ENCODE measurements at places on chromosomes 1 and 21. TPM values are rescaled to one million over a fixed set of nuclear protein-coding genes. Genes with fewer than 3 reads are reported as not detected.
A peak's percentile ranks its signal among the peaks of the same experiment; 100 is the strongest.

The EFHD2 gene
- total RNA-seq, result 37.8 TPM

The CASQ2 gene
- 58.3 TPM for total RNA-seq

The IFI44 gene
- 23.0 TPM for total RNA-seq

The SUMO3 gene
- 60.1 TPM for total RNA-seq

The EXOC8 gene
- total RNA-seq, result 11.6 TPM

The SFPQ gene
- total RNA-seq, result 194 TPM

The CLCNKA gene
- 1.1 TPM for total RNA-seq

DNA sequence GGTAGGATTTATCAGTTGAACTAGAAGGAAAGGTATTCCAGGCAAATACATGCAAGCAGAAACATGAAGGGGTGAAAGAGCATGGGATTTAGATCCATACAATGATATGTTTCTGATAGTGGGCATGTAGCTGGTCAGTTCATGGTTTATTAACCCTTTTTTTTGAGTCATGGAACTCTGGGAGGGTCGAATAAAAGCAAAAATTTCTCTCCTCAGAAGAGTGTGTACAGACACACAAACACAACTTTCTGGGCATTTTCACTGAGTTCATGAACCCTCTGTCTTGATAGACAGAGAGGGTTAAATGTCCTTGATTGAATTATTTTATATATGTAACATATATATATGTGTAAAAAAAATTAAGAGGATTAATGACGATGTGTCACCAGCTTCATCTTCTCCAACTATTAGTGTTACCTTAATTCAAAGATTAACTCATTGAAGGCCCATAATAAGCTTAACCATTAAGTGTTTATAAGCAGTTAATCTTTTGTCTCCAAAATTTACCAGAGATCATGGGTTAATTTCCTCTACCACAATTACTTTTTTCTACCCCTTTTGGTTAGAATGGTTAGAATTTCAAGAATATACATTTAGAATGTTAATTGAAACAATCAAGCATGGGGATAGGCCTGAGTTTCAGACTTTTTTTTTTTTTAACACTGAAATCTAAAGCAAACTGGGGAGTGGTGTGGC is 4.6 kb downstream of the JUN start:
- DNase-seq, result no peak

DNA sequence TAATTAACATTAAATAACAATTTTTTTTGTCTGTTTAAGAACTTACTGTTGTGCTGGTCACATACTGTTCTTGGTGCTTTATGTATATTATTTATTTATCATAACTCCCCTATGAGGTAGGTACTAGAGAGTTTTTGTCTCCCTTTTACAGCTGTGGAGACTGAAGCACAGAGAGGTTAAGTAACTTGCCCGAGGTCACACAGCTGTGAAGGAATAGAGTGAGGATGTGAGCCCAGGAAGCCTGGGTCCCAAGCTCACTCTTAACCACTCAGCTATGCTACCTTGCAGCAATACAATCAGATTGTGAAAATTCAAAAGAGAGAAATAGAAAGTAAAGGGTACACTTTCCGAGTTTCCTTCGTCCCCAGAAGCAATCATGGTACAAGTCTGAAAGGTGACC is 35.6 kb upstream of the FHAD1 start:
- no peak for DNase-seq

DNA sequence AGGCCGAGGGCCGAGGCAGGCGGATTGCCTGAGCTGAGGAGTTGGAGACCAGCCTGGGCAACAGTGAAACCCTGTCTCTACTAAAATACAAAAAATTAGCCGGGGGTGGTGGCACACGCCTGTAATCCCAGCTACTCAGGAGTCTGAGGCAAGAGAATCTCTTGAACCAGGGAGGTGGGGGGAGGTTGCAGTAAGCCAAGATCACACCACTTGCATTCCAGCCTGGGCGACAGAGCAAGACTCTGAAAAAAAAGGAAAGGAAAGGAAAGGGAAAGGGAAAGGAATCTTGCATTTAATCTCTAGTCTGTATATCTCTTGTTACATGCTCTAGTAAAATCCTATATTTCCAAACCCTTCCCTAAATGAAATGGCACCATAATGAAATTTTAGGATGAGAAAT is 328.3 kb upstream of the ADGRL2 start:
- DNase-seq, result no peak

- no peak for DNase-seq
These were observed 1355.7 kb upstream of the ADGRL2 start for GRCh38 chr1:80445033-80445432.

DNA sequence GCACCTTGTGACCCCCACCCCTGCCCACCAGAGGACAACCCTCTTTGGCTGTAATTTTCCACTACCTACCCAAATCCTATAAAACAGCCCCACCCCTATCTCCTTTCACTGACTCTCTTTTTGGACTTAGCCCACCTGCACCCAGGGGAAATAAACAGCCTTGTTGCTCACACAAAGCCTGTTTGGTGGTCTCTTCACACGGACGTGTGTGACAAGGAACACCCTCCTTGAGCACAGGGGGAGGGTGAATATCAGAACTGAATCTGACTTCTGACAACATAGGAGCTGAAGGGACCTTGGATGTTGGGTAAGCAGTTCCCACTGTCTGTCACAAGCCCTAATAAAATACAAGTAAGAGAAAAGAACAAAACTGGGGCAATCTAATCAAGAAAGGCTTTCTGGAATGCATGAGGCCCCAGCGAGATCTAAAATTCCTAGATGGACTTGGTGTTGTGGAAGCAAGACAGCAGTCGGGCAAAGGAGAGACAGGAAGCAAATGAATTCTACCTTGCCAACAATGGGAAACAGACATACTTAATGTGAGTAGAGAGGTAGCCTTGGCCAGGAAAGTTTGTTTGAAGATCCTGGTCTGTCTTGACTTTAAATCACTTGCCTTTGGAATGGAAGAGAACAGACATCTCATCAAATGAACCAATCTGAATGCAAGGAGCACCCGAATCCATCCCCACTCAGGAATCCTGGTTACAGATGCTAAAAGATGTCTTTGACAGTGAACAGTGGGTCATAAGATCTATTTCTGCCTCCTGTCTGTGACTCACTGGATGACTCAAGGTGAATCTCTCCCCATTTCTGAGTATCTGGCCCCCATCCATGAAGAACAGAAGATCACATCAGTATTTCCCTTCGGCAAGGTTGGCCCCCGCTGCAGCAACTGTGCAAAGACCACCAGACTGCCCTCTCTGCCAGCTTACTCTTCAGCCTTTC is 53.3 kb downstream of the OLFML3 start:
- no peak for DNase-seq

GRCh38 chr1:8070381-8070811 is 44.3 kb upstream of the ERRFI1 start:
- no peak for DNase-seq

DNA sequence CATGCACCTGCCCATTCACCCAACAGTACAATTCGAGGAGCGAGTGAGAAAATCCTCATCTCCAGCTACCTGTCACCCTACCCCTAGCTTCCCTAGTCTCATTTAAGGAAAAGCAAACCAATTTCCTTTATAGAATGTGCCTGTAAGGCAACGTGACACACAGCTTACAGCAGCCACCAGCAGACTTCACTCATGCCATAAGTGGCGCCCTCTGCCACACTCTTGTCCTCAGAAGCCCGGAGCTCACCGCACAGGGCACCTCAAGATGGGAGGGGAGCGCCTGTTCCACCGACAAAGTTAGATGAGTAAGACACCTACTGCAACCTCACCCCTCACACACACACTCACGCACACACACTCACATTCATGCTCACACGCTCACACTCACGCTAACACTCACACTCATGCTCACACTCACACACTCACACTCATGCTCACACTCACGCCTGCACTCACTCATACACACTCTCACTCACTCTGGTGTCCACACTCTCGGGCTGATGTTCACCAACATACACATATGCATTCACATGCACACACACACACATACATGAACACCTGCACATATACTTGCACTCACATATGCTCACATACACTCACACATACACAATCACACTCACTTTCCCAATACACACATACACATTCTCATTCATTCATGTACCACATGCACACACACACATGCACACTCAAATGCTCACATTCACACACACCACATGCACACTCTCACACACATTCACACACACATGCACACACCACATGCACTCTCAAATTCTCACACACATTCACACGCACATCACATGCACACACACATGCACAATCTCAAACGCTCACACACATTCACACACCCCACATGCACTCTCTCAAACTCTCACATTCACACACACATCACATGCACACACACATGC is 170.7 kb downstream of the PSMG1 start:
- DNase-seq, result no peak

- DNase-seq, result no peak
These were observed 869.1 kb downstream of the KCNT2 start for GRCh38 chr1:195738966-195739650.

- no peak for DNase-seq
These were observed 109.0 kb downstream of the KCNH1 start for GRCh38 chr1:211024901-211025300.

DNA sequence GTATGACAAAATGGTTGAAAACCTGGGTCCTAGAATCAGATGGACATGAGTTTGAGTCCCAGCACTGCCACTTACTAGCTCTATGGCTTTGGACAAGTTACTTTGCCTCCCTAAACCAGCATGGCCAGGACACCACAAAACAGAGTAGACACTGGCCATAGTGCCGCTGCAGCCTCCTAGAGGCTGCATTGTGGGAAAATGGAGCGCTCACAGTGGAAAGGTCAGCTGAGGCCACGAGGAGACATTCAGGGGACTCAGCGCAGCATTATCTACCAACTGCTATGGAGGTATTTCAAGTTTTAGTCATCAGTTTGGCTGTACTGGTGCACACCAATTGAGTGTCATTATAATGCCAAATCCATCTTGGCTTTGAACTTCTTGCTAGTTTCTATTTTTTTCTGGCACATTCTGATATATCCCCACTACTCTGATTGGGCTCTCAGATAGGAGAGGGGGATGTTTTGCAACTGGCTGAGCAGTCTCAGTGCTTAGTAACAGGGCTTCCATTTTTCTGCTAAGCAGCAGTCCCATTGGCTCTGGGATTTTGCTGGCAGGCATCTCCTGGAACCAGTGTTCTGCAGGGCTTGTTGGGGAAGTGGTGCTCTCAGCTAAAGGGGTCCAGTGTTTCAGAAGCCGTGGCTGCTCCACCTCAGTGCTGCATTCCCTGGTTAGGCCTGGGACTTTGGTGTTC is 16.2 kb downstream of the NT5C1A start:
- no peak for DNase-seq

DNA sequence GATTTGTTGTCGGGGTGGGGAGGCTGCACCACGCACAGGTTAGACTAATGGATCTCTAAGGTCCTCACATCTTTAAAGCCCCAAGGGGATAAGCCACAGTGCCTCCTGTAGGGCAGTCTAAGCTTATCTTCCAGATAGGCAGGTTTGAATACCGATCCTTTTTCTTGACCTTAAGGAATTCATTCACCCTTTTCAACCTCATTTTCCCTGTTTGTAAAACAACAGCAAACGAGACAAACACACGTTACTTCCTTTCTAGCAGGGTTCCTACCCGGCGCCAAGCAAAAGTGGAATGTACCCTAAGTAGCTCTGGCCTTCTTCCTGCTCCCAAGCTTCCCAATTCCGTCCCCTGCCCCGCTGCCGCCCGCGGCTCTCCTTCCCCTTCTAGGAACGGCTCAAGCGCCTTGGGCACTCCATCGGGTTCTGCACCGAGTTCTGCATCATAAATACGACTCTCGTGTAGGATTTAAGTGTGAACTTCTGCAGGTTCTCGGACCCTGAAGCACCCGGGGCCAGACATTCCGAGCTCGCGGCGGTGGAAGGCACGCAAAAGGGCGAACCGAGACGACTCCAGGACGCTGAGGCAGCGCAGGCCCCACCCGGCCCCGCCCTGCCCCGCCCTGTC is 548 bp upstream of the CDC20 start:
- no peak for DNase-seq

GRCh38 chr21:38993561-38993960 is 187.8 kb downstream of the ETS2 start:
- peak; percentile 80 for DNase-seq

DNA sequence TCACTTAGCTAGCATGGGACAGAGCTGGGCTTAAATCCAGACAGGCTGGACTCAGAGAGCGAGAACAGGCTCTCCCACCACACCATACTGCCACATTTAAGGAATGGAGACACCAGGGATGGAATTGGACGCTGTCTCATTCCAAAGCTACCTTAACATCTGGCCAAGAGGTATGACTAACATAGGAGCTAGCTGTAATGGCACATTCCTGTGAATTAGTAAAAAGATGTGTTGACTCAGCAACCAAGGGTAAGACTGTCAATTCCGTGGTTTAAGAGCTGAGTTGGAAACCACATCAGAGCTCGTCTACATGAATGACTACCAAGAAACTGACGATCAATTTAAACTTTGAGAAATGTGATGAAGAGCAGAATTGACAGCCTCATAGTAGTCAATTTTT is 8.3 kb upstream of the TNFRSF9 start:
- DNase-seq, result no peak

DNA sequence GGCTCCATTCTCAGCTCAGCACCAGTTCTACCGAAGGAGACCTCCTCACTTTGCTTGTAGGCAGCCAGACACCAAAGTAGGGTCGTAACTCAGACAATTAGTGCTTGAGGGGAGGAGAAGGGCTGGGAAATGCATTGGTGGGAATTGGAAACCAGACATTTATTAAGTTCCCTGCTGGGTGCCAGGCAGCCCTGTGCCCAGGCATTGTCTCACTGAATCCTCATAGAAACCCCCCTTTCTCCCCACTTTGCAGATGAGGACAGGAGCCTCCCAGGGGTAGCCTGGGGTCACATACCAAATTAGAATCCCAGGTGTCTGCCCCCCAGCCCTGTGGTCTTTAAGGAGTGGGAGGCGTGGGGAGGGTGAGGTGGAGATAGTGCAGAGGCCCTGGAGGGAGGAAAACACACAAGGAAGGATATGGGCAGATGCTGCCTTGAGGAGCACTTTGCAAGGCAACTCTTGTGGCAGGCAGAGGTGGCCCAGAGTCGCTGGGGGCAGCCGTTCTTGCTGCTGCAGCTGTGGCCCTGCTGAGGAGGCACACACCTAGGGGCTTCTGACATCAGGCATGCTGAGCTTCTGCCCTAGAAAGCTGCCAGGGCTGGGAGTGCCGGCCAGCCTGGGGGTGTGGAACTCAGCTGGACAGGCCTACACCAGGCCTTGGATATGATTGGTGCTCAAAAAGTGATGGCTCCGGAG is 29.4 kb downstream of the CDK18 start:
- peak; percentile 46 for DNase-seq

GRCh38 chr1:35615440-35615839 is 25.9 kb downstream of the PSMB2 start:
- DNase-seq, result no peak

DNA sequence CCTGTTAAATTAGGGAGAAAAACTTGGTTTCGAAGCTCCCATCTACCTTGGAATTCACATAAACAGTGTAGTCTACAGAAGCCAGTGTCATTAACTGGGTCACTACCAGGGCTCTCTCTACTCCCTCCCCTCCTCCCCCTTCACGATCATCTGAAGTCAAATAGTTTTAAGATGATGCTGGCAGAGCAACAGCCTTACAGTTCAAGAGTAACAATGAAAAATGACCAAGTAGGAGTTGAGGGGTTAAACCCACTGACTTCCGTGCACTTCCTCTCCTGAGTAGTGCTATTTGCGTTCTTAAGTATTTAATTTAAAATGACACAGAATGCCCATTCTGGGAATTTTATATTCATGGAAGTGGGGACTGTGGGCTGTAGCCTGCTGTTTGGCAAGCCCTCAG is 236.9 kb downstream of the SIPA1L2 start:
- no peak for DNase-seq
